ENCODE measurements at places on chromosomes 1 and 21. TPM values are rescaled to one million over a fixed set of nuclear protein-coding genes. Genes with fewer than 3 reads are reported as not detected.

Gene SLFNL1
- 0.82 TPM for total RNA-seq

Gene RIPPLY3
- total RNA-seq, result not detected

Gene HECTD3
- total RNA-seq, result 143 TPM

Gene RGS8
- total RNA-seq, result not detected

Gene STYXL2
- total RNA-seq, result 0.13 TPM

Gene HCN3
- total RNA-seq, result 10.3 TPM

DNA sequence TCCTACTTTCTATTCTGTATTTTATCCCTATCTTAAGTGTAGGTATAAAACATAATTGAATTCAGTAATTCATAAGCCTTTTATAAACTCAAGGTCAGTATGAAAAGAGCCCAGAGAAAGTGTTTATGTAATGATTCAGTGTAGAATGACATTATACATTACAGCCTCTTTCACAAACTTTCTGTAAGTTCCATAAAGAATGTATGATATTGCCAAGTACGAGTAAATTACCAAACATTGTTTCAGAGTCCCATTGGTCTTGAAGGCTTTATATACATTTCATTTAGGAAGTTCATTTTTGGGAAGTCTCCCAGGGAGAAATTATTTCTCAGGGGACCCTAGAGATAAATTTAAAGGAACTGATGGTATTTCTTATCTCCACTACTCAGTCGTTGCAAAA lies 37.8 kb upstream of the VAMP3 start:
- DNase-seq, result no peak

- DNase-seq, result no peak
Observed at GRCh38 chr1:1903224-1903623, 11.8 kb upstream of the CALML6 start.

- DNase-seq, result no peak
Observed at GRCh38 chr1:228112167-228112566, 3.1 kb upstream of the MRPL55 start.

DNA sequence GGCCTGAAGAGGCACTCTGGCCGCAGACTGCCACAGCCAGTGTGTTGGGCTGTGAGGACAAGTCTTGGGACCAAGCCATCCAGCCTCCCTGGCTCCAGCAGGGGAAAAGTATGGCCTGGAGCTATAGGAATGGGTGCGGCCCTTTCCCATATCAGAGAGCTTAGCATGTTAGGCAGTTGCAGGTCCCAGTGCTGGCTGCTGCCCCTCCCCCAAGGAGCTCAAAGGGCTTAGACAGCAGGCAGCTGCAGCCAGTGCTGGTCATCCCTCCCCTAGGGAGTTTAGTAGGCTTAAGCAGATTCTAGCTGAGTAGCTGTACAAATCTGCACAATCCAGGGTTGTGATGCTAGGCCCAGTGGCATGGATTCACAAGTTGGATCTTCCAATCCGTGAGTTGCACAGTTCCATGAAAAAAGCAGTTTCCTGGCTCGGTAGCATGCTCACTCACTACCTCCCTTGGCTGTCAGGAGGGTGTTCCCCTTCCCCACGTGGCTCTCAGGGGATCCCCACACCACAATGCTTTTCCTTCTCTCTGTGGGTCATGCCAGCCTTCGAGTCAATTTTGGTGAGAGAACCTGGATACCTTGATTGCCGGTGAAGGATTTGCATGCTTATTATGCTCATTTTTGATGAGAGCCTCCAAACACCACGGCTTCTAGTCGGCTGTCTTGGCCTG lies 1490.8 kb downstream of the BRINP3 start:
- no peak for DNase-seq

DNA sequence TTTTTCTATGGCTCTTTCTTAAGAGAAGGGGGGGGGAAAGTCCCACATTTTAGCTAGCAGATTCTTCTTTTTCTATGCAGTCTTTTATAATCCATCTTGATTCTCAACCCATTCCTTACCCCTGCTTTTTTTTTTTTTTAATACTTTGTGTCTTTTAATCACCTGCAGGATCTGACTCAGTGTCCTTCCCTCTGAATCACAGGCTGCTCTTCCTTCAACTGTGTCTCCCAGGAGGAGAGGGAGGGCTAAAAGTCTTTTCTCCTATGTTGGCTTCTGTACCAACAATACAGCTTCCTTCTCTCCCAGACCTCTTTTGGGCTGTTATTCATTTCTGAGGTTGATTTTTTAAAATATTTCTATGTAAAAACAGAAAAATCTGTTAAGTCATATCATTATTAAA lies 686.2 kb downstream of the ADGRL2 start:
- DNase-seq, result no peak

GRCh38 chr1:43531107-43531905 lies 623 bp downstream of the PTPRF start:
- DNase-seq, result peak; percentile 82

GRCh38 chr1:230982696-230983095 lies 3.8 kb downstream of the ARV1 start:
- DNase-seq, result no peak

DNA sequence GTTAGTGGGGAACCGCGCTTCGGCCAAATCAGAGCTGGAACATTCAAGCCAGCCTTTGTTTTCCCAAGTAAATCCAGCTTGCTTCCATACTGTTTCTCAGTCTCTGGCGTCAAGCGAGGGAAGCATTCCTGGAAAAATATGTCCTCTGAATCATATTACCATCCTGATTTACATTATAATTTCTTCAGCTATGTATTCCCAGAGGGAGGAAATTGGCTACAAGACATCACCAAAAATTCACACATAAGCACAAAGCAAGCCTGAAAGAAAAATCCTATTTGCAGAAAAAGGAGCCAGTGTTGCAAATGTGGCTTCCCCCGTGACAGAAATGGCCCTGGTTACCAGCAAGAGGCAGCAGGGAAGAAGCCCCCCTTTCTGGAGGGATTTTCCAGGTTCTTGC lies 233.3 kb downstream of the KCNJ6 start:
- no peak for DNase-seq

DNA sequence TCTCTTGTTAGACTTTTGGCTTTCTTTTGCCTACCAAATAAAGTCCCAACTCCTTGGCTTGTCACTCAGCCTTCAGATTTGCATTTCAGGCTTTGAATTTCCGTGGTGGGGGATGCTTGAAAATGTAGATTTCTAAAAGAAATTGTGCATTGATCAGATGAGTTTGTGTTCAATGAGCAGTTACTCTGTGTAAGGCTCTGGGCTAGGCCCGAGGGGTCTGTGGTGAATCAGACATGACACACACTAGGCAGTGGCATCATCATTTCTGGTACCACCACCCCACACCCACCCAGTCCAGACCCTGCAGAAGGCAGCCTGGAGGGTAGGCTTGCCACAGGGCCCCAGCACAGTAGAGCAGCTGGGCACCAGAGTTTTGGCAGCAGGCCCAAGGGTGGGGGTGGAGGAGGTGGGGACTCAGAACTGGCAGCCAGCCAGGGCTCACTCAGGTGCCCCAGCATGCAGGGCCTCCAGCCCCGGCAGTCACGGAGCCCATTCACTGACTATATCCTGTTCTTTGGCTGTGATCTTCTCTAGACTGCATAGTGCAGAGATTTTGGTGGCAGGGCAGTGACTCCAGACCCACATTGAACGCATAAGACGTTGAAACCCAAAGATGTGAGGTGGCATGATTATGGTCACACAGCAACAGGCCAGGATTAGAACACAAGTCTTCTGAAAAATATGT lies 97.2 kb upstream of the ARTN start:
- DNase-seq, result peak; percentile 91

GRCh38 chr1:17183388-17184160 lies 21.4 kb upstream of the PADI1 start:
- no peak for DNase-seq

DNA sequence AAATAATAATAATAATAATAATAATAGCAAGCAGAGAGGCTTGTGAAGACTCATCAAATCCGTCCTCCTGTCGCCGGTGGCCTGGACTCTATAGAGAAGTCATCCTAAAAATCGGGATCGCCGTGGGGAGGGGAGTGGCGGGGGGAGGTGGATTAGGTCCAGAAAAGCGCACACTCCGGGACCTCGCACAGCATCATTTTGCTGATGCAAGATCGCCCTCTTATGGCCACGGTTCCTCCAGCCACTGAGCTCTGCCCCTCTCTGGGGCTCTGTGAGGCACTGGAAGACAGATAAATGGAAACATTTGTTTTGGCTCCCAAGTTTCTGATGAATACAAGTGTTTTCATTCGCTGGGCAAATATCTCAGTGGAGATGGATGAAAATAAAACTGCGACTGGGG lies 612.0 kb downstream of the MATN1 start:
- DNase-seq, result peak; percentile 66

DNA sequence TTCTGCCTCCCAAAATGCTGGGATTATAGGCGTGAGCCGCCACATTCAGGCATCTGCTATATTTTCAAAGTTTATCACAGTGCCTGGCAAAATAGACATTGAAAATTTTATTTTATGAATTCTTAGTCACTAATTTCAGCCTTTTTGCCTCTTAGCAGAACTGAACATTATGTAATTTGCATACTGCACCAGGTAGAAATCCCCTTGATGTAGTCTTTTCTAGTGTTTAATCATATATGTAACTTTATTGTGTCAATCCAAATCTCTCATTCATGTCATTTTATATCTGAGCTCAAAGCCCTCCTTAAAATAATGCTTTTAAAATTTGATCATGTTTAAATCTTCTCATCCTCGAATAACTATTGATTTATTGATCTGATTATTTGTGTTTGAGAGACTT lies 19.2 kb downstream of the WDTC1 start:
- DNase-seq, result no peak

DNA sequence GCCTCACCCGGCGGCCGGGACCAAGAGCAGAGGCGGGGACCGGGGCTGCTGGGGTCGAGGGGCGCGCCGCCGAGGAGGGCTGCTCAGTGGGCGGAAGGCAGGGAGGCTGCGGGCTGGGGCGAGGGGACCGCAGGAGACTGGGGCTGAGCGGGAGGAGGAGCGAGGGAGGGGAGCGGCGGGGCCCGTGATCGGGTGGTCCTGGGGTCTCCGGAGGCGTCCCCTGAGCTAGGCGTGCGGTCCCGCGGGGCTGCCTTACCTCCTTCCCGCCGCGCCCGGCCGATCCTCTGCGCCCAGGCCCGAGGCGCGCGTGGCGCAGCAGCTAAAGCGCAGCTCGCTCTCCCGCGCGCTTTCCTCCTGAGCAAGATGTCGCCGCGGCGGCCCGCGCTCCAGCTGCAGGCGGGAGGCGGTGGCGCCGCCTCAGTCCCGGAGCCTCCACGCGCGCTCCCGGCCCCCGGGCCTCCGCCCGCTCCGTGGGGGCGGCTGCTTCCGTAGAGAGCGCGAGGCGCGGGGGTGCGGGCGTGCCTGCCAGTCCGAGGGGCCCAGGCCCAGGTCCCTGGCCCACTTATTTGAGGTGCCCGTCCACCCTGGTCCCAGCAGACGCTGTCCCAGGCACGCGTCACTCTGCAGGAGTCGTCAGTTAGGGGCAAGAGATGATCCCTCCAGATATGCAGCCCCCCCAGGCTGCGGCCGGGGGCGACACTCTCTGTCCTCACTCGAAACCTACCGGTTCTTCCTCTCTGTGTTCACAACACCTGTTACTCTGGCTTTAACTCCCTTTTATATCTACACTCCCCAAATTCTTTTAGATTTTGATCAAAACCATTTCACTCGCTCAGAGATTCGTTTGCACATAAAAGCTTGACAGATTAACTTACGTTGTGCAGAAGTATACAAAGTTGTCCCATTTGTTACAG lies at the start of gene CCSAP:
Gene CCSAP, minus strand, starts transcription at position 392 of the 914 bp plus-strand sequence. CDS start 582 bp downstream, outside the sequence.
- peak; percentile 76 for DNase-seq

DNA sequence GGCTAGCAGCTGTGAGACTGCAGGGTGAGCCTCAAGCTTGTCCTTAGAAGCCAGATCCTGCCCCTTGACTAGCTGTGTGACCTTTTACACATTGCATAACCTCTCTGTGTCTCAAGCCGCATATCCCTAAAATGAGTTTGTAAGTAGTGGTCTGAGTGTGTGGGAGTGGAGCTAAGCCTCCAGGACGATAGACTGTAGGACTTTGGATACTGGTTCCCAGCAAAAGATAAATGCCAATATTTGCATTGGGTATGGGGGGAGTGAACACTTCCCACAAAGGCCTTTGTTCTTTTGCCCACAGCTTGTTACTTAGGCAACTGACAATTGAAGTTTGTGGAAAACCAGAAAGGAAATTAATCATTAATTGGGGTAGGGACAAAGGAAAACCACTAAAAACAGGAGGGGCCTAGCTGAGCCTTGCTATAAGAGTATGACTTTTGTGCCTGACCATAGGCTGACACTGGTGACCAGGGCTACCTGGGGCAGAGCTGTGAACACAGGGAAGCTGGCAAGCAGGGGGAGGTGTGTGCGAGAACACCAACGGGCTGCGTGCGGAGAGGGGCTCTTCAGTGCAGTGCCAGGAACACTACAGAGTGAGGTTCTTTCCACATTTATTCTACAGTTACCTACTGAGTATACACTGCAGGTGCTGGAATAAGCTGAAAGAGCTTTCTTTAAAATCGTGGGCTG lies 102.4 kb upstream of the ETV3 start:
- peak; percentile 10 for DNase-seq

DNA sequence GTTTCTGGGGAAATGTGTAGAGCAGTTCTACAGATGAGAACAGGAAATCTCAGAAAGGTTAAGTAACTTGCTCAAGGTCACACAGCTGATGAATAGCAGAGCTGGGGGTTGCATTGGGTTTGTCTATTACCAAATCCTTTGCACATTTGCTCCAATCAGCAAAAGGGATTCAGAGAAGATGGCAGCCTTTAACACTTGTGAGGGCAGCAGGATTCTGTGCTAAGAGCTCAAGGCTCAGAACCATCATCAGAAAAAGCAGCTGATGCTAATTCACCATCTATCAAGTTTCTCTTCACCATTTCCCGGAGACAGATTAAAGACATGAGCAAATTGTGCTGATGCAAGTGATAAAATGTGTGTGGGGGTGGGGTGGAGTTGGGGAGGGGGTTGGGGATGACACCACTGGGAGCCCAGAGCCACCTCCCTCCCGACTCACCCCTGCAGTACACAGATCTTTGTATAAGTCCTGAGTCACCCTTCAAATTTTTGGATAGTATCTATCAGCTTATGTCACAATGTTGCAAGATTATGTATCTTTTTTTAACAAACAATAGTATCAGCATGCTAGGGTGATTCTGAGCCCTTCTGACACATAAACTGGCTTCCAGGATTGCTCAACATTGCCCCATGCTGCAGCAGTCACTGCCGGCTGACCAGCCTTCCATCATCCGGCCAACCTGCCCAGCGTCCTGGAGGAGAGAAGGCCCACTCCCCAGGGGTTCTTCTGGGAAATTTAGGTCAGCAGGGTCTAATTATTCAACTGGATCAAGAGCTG lies 2.8 kb upstream of the SPSB1 start:
- DNase-seq, result peak; percentile 35

GRCh38 chr1:236016782-236017400 lies 48.0 kb downstream of the NID1 start:
- no peak for DNase-seq

DNA sequence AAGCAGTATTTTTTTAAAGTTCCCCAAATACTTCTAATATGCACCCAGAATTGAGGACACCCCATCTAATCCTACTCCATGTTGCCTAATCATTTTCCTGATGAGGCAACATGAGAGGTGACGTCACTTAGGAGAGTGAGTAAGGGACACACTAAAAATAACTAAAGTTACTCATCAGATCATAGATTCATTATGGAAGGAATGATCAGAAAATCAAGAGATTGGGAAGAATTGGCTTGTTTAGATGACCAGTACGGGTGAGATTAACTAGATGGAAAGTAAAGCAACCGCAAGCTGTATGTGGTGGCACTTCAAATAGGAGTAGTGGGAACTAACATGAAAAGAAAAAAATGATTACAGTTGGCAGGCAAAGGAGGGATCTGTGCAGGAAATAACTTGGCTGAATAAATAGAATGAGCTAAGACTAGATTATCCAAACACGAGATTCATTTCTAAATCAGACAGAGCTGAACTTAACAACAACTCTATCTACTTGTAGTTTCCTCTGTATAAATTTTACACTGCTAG lies 61.4 kb upstream of the CXADR start:
- DNase-seq, result no peak

Data from mucosa of descending colon (tissue), 3 donors.